ENCODE measurements at places on chromosomes 2 and 18. TPM values are rescaled to one million over a fixed set of nuclear protein-coding genes. Genes with fewer than 3 reads are reported as not detected.

- DNase-seq = no peak
Observed at GRCh38 chr2:200443376-200443775, 66.5 kb downstream of the KCTD18 start.

Gene TRIM43
- not detected for total RNA-seq

Gene ID2
- 0.61 TPM for total RNA-seq

DNA sequence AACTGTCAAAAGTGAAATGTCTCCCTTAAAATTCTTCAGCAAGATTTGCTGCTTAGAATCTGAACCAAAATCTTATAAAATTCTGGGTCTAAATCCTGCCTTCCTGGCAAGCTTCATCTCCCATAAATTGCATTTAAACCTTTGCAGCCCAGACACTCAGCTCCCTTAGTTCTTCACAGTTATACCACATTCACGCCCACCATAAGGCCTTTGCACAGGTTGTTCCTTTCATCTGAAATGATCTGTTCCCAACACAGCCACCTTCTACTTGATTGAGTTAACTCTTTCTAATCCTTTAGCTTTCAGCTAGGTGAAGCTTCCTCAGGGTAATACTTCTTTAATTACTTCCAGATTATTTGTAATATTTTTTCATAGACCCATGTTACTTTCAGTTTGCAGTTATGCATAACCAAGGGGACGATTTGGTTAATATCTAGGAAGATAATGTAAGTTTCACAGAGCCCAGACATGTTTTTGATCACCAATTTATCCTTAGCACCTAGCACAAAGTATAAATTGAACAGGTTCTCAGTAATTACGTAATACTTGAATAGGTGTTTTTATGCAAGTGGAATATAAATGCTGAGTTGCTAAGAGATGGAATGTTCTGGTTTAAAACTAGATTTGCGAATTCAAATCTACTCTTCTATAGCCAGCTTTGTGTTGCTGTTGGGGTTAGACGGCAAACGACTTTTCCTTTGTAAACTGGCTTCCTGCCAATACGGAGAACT lies 779.7 kb upstream of the PKDCC start:
- no peak for DNase-seq

DNA sequence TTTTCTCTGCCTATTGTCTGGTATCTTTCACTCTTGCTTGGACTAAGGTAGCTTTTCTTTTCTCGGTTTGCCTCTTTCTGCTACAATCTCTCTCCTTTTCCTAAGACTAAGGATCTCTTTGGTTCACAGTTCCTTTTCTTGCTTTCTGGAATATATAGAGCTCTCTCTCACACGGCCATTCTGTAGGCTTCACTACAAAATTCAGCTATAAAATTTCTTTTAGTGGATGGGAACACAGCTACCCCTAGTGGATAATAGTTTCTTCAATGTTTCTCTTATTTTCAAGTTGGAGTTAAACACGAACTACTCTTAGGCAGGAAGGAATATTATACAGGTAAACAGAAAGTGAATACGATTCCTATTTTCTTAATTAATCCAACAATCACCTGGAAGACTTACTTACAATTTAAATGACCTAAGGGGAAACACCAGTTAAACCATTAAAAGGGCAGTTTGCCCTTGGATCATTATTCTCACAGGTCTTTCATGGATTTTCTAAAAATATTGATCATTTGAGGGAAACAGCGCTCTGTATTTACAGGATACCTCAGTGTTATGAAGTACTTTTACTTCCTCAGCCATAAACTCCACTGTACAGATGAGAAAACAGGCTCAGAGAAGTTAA lies 140.5 kb downstream of the LRP2 start:
- DNase-seq = no peak

DNA sequence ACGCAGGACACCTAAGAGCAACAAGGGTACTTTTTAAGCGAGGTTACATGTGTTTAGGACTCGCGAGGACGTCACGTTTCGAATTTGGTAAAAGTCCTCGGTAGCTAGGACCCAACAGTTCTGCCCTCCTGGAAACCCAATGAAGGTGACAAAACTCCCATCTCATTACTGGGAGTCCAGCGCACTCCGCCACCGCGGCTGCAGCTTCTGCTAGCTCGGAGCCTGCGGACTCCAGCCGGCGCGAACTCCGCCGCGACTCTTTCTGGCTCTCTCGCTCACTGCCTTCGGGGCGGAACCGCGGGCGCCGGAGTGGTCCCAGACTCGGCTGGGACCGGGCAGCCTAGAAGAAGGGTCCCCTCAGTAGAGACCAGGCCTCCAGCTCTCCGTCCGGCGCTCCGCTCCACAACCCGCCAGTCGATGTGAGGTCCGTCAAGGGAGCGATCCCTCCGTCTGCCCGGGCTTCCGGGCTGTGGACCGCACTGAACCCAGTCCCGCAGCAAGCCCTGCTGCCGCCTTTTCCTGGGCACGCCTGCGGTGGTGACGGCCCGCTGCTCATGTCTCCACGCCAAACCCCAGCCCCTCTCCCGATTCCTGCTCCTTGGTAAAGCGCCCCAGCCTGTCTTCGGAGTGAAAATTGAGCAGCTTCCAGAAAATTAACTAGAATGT lies 3.0 kb upstream of the OSR1 start:
- no peak for DNase-seq

DNA sequence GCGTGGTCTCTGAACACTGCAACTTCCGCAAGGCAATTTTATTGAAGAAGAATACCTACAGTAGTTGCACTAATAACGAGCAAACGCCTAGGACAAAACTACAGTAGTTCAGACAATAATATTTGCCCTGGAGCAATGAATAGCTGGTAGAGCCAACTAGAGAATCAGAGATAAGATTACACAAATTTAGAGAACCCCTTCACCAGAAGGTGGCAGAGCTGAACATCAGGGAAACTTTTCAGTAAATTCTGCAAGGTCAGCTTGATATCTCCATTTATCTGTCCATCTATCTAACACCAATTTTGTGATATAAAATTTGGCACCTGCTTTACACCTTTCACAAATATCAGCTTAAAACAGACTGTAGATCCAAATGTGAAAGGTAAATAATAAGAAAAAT lies 43.8 kb downstream of the CDH19 start:
- peak; percentile 47 for DNase-seq

Gene PRSS56
- total RNA-seq = not detected

Gene AGXT
- not detected for total RNA-seq

Gene TMEM150A
- 5.3 TPM for total RNA-seq

DNA sequence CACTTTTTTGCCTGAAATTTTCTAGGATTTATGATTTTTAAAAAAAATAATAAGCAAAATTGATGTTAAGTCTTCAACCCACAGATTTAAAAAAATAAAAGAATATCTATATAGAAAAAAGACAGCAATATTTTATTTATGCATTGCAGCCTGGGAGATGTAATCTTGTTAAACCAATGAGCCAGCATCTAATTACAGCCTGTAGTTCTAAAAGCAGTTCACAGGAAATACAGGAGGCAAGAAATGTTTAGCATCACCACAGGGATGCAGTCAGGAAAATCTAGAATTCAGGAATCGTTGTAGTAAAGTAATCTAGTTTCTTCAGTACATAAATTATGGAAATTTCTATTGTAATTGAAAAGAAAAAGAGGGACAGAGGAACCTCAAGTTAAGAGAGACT lies 17.2 kb downstream of the UGGT1 start:
- DNase-seq = no peak

DNA sequence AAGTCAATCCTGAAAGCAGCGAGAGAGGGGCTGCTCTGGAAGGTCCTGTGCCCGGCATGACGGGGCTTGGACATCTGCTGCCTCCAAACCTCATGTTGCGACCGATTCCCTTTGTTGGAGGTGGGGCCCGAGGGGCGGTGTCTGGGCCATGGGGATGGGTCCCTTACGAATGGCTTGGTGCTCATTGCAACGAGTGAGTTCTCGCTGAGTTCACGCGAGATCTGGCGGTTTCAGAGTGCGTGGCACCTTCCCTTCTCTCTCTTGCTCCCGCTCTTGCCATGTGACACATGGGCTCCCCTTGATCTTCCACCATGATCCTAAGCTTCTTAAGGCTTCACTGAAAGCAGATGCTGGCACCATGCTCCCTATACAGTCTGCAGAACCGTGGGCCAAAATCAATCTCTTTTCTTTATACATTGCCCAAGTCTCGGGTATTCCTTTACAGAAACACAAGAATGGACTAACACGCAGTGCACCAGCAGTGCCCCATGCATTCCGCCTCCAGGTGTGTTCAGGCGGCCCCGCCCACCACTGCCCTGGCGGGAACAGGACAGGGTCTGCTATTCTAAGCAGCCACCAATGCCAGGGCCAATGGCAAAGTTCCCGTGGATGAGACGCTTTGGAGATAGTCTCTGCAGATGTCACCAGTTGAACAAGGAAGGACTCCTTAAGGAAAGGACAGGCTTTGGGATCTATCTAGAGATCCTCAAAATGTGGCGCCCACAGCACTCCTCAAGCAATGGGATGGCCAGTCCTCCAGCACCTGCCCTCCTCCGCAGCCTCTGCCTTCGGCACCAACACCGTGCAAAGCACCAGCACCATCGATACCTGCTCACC lies 63.4 kb downstream of the ZNF516 start:
- no peak for DNase-seq

DNA sequence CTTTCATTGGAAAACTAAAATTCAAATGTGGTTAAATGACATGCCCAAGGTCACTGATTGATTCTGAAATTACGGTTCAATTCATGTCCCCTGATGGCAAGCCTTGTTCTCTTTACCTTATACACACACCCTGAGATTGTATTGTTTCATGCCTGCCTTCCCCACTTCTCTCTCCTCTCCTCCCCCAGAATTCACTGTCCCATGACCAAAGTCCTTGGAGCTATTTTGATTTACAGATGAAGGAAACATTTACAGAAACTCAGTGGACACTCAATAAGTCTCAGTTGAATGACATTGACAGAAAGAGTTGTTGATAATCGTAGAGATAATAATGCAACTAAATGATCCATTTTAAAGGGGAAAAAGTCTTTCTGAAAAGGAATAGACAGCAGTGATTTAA lies 33.1 kb upstream of the SIX2 start:
- no peak for DNase-seq

GRCh38 chr2:98643496-98644100 lies 35.2 kb downstream of the UNC50 start:
- no peak for DNase-seq

Gene DLGAP1
- not detected for total RNA-seq

Measured in PC-9 (cell line).